CD4-positive, alpha-beta T cell treated with Interleukin-21 for 1 hour (primary cell): ENCODE measurements at places on chromosomes 3 and 15.
A peak's percentile ranks its signal among the peaks of the same experiment; 100 is the strongest.

- peak; percentile 39 for DNase-seq
These were observed 965 bp downstream of the FLNB start for GRCh38 chr3:58009026-58009748.

DNA sequence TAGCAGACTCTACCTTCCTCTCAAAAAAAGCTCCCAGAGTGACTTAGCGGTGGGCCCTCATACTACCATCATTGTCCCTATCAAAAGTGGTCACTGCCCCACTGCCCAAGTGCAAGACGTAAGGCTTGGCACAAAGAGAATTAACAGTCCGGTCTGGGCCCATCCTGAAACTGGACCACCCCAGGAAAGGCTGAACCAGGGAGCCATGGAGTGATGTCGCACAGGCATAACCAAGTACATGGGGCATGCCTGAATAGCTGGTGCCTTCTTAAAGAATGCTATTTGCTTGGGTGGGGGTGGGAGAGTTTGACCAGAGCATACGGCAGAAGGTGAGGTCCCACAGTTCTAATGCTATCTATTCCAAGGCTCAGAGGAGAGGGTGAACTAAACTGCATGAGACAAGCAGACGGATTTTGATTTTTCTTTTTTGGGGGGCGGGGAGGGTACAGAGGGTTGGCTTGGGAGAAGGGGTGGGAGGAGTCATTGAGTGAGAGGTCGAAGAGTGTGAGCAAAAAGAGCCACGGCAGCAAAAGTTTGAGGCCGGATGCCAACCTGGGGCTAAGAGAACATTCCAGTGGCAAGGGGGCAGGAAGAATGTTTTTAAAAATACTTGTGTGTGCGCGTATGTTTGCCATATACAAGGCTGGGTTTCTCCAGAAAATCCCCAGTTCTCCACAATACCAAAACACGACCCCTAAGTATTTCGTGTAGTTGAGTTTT is 50.2 kb downstream of the FAM174B start:
- DNase-seq = no peak

DNA sequence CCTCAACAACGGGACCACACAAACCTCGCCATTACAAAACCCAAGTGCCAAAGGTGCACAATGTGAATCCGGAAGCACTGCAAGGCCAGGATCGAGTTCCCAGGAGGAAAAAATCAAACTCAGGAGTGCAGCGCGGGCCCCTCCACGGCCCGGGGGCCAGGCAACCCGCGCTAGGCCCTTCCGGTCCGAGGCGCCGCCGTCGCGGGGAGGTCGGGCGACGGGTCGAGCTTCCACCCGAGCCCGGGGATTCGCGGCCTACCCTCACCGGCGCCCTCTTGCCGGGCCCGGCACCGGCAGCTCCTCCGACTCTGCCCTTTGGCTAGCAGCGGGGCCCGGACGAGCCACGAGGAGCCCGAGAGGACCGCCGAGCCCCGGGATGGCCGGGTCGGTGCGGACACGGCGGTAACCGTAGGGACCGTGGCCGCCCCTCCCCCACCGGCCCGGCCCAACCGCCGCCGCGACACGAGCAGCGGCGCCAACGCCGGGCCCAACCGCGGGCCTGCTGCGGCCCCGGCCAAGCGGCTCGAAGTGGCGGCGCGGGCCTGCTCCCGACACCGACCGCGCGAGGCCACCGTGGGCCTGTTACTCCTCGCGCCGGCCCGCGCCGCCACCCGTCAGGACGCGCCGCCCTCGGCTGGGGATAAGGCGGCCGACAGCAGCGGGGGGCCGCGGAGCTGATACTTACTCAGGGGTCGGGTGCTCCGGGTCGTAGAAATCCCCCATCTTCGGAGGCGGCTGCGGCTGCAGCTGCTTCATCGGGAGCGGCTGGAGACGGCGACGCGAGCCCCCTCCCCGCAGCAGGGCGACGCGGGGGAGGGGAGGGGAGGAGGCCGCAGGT is 525 bp downstream of the SETD2 start:
- peak; percentile 67 for DNase-seq

- DNase-seq = no peak
These were observed 48.1 kb downstream of the ALCAM start for GRCh38 chr3:105414841-105415240.
